ENCODE measurements at places on chromosomes 16 and 17. TPM values are rescaled to one million over a fixed set of nuclear protein-coding genes. Genes with fewer than 3 reads are reported as not detected.

DNA sequence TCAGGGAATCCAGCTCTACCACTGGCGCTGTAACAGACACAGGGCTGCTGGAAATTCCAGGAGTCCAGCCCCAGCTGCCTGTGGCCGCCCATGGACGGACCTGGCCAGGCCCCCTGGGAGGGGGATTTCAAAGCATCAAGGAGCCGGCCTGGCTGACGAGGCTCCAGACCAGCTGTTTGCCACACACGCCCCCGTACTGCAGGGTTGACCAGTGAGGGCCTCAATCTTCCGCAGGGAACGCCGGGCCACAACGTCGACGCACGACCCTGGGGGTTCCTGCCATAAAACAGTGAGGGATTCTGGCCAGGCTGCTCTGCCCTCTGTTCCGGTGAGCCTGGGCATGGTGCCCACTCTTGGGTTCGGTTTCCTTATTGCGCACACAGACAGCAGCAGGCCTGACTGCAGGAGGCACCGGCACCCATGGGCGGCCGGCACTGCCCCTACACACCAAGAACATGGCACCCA, 3.7 kb downstream of the LMF1 start:
- no peak overlapping the region for H3K27ac ChIP-seq
- H3K4me1 ChIP-seq: peaks cover 36% of the 10 kb centered on the region
- no peak overlapping the region for H3K4me3 ChIP-seq

DNA sequence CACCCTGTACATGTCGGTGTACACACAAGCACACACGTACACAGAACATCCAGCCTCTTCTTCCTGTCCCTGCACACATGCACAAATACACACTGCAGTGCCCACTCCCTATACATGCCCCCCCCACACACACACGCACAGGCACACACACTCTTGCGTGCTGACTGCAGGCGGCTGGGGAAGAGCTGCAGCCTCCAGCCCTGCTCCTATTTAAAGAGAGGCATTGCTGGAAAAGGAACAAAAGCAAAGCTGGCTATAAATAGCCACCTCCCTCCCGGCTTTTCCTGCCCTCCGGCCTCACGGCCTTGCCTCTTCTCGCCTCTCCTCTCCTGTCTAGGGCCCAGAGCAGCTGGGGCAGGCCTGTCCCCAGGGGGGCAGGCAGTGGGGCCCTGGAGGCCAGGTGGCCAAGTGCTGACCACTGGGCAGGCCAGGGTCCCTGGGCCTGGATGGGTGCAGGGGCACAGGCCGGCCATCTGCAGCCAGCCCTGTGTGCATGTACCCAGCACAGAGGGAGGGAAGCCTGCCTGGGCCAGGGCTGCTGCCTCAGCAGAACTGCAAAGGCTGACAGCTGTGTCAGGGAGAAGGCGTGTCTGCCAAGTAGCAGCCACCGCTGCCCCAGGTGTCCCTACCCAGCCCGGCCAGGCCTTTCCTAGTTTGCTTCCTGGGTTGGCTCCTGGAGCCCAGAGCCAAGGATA, 25.4 kb downstream of the RTN4RL1 start:
- peaks cover 19% of the 10 kb centered on the region for H3K27me3 ChIP-seq
- no peaks in the 10 kb centered on the region for H3K36me3 ChIP-seq
- H3K4me3 ChIP-seq: no peak overlapping the region
- H3K27ac ChIP-seq: no peak overlapping the region

- H3K27me3 ChIP-seq: peaks cover 20% of the 10 kb centered on the region
- peak; percentile 68 for DNase-seq
- peaks cover 54% of the 10 kb centered on the region for H3K4me1 ChIP-seq
- H3K36me3 ChIP-seq: no peaks in the 10 kb centered on the region
- peak overlapping the region; percentile 83 for H3K27ac ChIP-seq
Measured at GRCh38 chr17:42677921-42678781, 1.4 kb upstream of the PLEKHH3 start.

- no peak for DNase-seq
- no peaks in the 10 kb centered on the region for H3K36me3 ChIP-seq
- no peak overlapping the region for H3K4me3 ChIP-seq
- H3K27ac ChIP-seq: no peak overlapping the region
- H3K4me1 ChIP-seq: no peaks in the 10 kb centered on the region
Measured at GRCh38 chr17:66625311-66625767, 209.6 kb upstream of the CACNG5 start.

The ZNF688 gene
- 33.6 TPM for polyA plus RNA-seq

The CLEC18C gene
- polyA plus RNA-seq: not detected

The TNFSF13 gene
- 1.4 TPM for polyA plus RNA-seq

All from immature natural killer cell (primary cell).